Epithelial cell of proximal tubule (primary cell): ENCODE measurements at places on chromosomes 1 and 21. TPM values are rescaled to one million over a fixed set of nuclear protein-coding genes. Genes with fewer than 3 reads are reported as not detected.

SLC30A2 gene
- not detected in 2 replicates for total RNA-seq

GRCh38 chr1:218939095-218939494, 234.6 kb upstream of the LYPLAL1 start:
- no peak for DNase-seq

DNA sequence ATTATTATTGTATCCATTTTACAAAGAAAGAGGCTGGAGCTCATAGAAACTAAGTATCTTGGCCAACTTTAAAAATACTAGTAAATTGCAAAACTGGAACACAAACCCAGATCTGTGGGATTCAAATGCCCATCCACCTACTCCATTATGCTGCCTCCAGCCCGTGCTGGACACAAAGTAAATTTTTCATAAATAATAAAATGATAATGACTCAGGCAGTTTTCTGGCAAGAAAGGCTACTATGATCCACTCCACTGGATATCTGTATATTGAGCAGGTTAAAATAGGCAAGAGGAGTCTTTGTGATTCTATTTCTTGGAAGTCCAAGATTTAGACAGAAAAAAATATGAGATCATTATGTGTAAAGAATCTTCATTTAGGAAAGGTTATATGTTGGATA, 138.3 kb upstream of the DUSP10 start:
- DNase-seq: no peak

GRCh38 chr21:32174819-32175218, 104.0 kb downstream of the MIS18A start:
- DNase-seq: no peak

DNA sequence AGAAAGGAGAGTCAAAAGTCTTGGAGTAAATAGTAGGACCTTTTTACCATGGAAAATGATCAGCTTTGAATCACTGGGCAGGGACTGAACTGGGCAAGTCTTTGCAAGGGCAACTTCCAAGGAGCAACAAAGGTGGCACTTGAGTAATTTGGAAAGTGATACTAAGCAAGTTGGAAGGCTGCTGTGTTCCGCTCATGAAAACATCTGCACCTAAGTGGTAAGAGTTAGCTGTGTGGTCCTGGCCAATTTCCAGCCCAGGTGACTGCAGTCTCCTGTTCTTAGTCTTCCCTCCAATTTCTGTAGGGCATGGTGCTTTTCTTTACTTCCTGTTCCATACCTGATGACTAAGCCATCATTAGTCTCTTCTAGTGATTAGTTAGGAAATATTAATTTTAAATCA, 35.5 kb upstream of the PRDM2 start:
- DNase-seq: no peak
